ENCODE measurements at places on chromosomes 6 and 20.

GRCh38 chr6:130827247-130828149 lies at the start of gene SMLR1:
SMLR1 (plus strand) TSS chr6:130827406; CDS start chr6:130827414, 8 bp downstream.
- no peak for DNase-seq

GRCh38 chr6:29887819-29888776 lies 54.2 kb upstream of the HLA-A start:
- peak; percentile 95 for DNase-seq

- no peak for DNase-seq
Measured at GRCh38 chr6:44833248-44833647, 445.7 kb downstream of the CDC5L start.

GRCh38 chr6:53734473-53735299 lies 60.1 kb upstream of the LRRC1 start:
- DNase-seq = peak; percentile 12

DNA sequence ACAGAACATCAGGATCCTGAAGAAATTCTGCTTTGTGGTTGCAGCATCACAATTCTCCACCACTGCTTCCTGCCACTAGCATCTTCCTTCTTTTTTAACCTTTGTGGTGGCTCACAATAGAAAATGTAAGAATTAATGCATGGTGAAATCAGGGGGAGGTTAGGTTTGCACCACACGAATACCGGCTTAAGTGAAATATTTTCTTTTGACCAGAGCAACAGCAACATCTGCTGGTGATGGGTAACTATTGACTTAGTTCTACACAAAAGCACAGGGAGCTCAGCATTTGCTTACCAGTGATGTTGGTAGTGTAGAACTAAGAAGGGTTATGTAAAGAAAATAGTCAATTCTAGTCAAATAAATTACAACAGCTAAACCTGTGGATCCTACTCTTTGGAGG lies 280.5 kb downstream of the SYNE1 start:
- DNase-seq = peak; percentile 35

GRCh38 chr6:162999575-163000285 lies 272.0 kb downstream of the PACRG start:
- DNase-seq = no peak

DNA sequence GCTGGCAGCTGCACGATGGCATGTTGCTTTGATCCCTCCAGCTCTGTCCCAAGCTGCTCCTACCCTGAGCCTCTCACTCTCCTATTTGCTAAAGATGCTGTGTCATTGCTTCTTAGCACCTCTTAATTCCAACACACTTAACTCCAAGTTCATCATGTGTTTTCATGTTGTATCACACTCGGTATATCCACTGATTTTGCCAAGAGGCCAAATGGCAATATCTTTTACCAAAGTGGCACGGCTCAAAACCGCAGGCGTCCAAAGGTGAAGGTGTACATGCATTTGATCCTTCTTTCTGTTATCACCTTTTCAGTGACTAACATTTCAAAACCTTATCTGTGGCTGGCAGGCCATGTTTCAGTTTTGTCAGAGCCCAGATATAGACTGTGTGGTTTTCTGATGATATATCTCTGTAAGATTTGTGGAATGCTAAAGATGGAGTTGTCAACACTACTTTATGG lies 217.0 kb downstream of the TBX18 start:
- no peak for DNase-seq

DNA sequence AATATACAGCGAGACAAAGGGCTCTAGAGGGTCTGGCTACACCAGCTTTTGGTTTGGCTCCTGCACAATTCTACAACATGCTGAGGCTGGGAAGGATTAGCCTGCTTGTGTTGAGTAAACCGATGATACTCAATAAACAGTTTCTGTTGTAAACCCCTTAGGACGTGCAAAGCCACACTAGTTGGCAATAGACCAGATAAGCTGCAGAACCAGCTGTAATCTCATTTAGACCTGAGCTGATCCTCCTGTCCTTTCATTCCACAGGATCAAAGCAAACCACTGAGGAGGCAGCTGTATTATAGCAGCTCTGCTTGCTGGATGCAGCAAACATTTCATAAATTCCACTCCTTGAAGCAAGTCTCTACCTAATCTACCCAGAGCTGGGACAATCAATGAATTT lies 79.7 kb downstream of the MMS22L start:
- no peak for DNase-seq

DNA sequence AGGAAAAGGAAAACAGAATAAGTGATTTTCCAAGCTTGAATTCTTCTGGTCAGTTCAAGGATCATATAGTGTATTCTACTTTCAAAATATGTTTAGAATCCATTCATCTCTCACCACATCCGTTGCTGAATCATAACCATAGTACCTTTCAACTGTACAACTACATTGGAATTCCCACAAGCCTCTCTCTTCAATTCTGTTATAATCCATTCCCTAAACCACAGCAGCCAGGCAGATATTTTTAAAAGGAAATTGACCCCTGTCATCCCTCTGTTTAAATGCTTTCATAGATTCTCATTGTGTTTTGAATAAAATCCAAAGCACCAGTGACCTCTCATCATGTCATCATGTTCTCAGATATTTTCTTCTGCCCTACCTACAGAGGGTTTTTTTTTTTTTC lies 412.7 kb downstream of the GRIK2 start:
- DNase-seq = no peak

DNA sequence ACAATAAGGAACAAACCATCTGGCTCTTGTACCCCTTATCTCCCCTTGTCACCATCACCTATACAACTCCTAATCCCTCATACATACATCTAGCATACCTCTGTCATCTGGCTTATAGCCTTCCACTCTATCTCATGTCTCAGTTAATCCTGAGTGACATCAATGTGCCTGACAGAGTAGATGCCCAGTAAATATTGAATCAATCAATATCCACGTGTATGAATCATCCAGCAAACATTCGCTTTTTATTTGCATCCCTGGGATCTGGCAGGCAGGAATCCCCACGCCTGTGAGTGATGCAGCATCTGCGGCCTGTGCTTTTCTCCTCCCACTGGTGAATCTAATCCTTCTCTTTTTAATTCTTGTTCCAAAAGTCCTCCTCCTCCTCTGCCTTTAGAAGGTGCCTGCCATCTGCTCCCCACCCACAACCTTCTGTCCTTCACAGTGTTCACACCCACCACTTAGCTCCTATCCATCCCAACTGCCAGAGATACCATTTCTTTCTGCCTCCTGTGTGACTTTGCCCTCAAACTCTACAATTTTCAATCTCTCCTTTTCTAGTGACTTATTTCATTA lies 37.6 kb downstream of the ZNF391 start:
- DNase-seq = no peak

GRCh38 chr20:38833857-38834164 lies 28.3 kb downstream of the PPP1R16B start:
- DNase-seq = peak; percentile 54

GRCh38 chr6:110476046-110476849 lies at the start of gene SLC22A16:
SLC22A16 (minus strand) TSS chr6:110476613; CDS start chr6:110476574, 39 bp downstream.
- DNase-seq = no peak

DNA sequence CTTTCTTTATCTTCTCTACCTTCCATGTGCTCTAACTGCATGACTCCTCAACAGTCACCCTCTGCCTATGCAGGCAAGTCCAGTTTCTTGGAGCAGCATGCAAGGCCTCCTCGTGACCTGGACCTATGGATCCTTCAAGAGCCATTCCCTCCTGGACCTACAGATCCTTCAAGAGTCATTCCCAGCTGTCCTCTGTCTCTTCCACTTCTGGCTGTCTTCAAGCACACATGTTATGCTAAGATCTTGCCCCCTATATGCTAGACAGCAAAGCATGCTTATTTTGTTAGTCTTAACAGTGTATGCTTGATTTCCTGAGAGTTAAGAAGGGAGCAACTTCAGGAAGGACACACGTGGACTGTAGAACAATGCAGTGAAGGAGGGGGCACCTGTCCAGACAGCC lies 7.5 kb downstream of the ID4 start:
- no peak for DNase-seq

DNA sequence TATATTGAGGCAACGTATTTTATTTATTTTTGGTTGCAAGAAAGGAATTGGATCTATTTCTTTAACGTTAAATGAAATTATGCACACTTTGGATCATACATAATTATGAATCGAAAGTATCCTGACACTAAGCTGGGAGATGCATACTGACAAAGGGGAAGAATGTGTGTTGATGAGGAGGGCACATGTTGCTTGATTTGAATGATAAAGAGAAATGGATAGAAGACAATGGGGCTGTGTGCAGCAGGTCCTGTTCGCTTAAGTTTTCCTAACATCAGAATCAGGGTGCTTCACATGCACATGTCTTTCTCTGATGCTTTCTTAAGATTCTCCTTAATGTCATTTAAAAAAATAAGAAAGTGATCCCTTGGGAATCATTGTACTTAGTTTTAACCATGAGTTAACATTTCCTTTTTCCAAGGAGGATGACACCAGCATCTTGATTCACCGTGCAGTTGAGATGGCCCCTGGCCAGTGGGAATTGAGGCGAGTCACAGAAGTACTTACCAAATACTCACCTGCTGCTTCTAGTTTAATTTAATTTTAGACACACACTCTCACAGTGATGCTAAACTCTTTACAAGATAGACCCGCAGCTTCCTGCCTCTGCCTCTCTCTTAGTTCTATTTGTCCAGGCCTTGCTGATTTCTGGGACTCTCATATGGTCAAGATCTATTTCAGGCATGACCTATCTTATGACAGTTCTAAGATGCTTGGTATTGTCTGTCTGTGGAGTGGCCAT lies 116.5 kb downstream of the CLIC5 start:
- DNase-seq = no peak

GRCh38 chr20:60718743-60719480 lies 533.1 kb upstream of the CDH4 start:
- DNase-seq = no peak

DNA sequence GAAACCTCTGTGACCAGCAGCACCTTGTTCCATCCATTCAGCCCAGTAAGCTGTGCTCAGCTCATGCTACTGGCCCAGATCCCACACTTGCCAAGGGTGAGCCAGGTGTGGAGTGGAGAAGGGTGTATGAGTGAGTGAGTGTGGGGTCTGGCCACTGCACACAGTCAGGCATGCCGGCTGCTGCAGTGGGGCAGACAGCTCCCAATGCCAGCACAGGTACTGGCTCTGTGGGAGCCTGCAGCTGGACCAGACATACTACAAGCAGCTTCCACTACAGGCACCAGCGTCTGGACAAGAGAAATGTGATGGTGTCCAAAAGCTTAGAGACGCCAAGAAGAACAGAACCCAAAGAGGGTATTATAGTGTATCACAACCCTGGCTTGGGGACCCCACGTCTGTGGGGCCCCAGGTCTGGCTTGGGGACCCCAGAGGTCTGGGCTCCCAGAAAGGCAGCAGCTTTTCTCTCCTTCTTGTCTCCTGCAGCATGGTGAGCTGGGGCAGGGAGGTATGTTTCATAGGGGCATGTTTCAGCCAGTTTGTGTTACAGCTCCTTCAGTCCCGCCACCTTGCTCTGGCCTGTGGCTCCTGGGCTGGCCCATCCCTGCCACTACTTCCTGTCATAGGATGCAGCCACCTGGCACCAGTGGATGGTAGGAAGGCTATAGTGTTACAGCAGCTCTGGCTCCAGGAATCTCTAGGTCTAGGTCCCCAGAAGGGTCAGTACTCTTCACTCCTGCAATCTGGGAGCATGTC lies 152.4 kb upstream of the HSF2 start:
- DNase-seq = no peak

- no peak for DNase-seq
Measured at GRCh38 chr6:88167352-88167937, 1.3 kb upstream of the CNR1 start.

- DNase-seq = no peak
Measured at GRCh38 chr6:27760464-27760863, 151.7 kb downstream of the OR2B2 start.

GRCh38 chr6:56736804-56737203 lies 94.1 kb upstream of the DST start:
- DNase-seq = no peak

GRCh38 chr20:428658-429200 lies 20.6 kb downstream of the RBCK1 start:
- DNase-seq = no peak

GRCh38 chr6:20362623-20363022 lies 39.1 kb upstream of the E2F3 start:
- DNase-seq = no peak

- no peak for DNase-seq
Measured at GRCh38 chr6:116876635-116877611, at the start of gene RFX6. RFX6 (plus strand) TSS chr6:116877242; CDS start chr6:116877276, 34 bp downstream.

DNA sequence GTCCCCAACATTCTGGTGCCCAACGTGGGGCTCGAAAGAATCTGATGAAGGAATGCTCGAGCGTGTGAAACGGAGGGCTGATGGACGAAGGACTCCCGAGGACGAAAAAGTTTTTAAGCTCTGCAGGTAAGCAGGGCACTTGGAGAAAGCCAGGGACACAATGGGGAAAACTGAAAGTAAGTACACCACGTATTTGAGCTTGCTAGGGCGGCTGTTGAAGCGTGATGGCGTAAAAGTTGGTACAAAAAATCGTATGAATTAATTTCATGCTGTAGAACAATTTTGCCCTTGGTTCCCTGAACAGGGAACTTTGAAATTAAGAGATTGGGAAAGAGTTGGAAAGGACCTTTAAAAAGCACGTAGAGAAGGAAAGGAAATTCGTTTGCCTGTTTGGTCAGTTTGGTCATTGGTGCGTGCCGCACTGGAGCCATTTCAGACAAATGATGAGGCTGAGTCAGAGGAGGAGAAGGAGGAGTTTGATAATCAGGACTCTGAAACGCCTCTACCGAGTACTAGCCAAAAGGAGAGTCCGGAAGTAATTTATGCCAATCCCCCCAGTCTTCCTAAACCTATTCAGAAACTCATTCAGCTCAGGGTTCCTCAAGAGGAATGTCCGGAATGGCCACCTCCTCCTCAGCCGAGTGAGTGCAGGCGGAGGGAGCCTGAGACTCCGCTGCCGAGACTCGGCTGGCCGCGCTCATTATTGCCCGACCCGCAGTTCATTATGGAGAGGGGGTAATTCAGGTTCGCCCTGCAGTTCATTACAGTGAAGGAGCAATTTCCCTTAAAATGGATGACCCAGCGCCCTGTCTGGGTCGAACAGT lies 59.2 kb upstream of the PRSS16 start:
- peak; percentile 50 for DNase-seq
